ENCODE measurements at places on chromosomes 12 and 14.

GRCh38 chr12:66371982-66372381 lies 69.7 kb downstream of the HELB start:
- no peak for DNase-seq

DNA sequence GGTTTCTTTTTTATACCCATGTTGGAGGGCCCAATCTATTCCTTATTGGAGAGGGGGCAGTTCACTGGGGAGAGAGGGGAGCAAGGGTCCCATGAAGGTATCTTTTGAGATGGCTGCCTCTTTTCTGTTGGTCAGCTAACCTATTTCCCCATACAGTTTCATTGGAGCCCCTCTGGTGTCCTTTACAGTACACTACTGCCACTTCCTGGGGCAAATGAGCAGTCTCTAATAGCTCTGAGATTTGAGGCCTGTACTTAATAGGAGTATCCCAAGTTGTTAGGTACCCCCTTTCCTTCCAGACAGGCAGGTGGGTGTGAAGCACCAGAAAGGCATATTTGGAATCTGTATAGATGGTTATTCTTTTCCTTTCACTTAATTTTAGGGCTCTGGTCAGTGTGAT lies 41.3 kb upstream of the RNU6-8 start:
- no peak for DNase-seq

DNA sequence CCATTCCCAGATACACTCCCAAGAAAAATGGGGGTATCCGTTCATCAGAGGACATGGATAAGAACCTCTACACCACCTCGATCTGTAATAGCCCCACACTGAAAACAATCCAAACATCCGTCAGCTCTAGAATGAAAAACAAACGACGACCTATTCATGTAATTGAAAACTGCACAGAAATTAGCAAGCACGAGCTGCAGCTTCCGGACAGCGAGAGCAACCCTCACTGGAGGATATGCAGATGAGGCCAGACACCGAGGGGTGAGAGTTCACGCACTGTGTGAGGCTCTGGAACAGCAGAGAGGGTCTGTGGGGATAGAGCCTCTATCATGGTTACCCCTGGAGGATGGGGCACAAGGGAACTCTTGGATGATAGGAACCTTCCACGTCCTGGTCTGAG lies 143.9 kb upstream of the NCOR2 start:
- DNase-seq: no peak

- no peak for DNase-seq
These were observed 199.8 kb downstream of the TMX1 start for GRCh38 chr14:51439896-51440295.

DNA sequence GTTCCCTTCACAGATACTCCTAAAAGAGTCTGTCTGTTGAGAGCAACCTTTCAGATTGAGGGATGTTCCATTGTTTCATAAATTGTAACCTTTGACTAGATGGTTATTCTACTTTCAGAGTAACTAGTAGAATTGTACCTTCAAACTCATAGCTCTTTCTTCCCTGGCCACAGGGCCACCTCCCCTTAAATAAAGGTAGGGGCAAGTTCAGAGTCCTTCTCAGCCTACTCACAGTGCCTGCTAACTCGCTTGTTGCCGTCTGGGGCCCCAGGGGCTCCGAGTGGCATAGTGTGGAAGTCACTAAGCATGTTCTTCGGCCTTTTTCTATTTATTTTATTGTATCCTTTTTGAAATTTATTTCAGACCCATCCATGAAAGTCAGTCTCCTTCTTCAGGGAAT lies 250.4 kb downstream of the ALX1 start:
- no peak for DNase-seq

DNA sequence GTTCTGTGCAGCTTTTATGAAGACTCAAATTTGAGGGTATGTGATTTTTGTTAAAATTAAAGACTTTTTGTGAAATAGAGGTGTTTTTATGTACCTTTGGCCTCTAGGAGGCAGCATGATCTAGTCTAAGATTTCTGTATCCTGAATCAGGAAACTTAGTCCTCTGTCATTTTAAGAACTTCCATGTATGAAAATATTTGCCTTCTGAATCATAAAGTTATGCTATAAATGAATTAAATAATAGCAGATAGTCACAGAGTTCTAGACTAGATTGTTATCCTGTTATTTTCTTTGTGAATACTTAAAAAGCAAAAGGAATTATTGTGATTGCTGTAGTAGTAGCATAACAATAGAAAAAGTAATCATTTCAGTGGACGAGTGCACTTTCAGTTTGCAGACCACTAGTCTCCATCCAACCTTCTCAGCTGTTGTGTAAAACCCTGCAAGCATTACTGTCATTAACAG lies 56.3 kb downstream of the FGD4 start:
- no peak for DNase-seq

- DNase-seq: no peak
These were observed 25.8 kb downstream of the DACT1 start for GRCh38 chr14:58663494-58664111.

DNA sequence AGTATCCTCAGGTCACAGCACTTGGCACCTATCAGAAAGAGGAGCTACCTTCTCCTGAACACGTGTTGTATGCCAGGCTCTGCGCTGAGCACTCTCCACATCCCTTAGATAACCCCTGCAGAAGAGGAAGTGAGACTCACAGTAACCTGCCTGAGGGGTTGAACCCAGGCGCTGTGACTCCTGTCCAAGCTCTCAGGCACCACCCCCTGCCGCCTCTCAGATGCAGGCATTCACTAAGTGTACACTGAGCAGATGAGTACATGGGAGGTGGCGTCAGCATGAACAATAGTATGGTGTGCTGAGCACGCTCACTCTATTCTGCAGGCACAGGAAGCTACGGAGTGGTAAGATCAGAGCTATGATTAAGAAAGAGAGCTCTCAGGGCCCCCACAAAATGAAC lies 21.0 kb upstream of the RIC8B start:
- DNase-seq: peak; percentile 11

DNA sequence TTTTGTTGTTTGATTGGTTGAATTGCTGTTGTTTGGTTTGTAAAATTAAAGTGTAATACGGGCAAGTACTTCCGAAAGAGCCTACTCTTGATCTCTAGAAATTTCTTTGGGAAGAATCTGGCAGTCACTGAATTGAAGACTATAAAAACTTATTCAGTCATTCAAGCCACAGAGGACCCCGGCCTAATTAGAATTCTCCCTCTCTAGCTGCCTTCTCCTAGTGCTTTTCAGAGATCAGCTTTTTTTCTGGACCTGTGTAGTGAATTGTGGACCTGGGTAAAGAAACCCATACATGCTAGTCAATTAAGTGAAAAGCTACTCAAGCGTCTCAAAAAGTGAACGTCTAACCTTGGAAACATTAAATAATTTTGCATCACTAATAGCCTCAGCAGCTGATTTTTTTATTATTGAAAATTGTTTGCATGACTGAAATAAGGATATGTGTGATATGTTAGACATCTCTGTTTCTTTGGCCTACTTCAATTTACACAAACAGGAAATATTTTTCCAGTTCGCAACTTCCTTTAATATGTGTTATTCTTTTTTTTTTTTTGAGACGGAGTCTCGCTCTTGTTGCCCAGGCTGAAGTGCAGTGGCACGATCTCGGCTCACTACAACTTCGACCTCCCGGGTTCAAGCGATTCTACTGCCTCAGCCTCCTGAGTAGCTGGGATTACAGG lies 27.2 kb downstream of the EFCAB11 start:
- DNase-seq: no peak

GRCh38 chr14:104081951-104082464 lies 3.5 kb upstream of the ASPG start:
- no peak for DNase-seq

GRCh38 chr12:78725951-78726580 lies 138.5 kb upstream of the SYT1 start:
- no peak for DNase-seq

GRCh38 chr12:123897221-123897620 lies 75.4 kb downstream of the CCDC92 start:
- DNase-seq: no peak

DNA sequence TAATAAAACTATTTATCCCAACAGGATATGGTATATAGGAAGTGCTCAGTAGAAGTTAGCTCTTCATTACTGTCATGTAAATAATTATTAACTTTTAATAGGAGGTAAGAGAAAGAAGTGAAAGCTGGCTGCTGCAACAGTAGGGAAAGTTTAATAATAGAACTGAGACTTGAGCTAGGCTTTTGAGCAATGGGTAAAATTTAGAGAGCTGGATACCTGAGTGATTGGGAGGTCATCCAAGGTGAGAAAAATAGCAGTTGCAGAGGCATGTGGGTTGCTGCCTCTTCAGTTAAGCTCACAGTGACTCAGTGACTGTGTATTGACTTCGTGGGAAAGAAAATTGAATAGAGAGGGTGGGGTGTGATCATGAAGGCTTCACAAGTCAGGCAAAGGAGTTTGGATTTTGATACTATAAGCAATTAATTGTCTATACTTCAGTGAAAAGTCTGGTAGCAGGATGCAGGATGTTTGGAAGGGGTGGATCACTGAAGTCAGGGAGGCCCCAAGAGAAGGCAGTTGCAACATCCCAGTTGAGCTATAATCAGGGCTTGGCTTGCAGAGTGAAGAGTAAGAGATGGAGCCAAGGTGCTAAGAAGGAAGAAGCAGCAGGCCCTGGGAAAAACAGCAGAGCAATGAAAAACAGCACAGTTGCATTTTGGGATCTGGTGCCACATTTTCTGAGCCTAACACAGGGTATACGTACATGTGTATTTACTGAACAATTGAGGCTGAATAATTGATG lies 172.0 kb upstream of the FRMD6 start:
- DNase-seq: no peak

GRCh38 chr12:13443028-13443427 lies 246.5 kb downstream of the EMP1 start:
- no peak for DNase-seq

GRCh38 chr12:132336451-132337413 lies 7.3 kb upstream of the GALNT9 start:
- no peak for DNase-seq

- no peak for DNase-seq
These were observed 1.2 kb downstream of the HNRNPC start for GRCh38 chr14:21267886-21268616.

GRCh38 chr14:96274122-96274521 lies 18.1 kb downstream of the BDKRB1 start:
- DNase-seq: no peak

DNA sequence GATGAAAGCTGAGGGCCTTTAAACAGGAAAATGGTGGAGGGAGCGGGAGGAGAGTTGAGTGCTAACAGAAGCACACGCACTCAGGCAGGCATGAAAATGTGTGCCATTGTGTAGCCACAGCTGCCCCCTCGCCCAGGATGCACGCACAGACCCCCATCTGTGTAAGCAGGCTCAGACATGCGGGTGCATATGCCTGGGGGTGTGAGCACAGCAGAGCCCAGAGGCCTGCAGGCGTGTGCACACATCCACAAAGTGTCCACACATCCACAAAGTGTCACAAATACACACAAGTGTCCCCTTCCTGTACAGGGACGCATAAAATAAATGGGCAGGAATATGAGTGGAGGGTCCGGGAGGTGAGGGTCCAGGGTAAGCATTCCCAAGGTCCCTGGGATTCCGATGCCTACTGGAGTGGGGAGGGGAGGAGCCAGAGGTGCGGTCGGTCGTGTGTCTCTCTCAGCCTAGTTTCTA lies 805 bp upstream of the KRT7 start:
- DNase-seq: no peak

- no peak for DNase-seq
These were observed 1701.5 kb upstream of the FLRT2 start for GRCh38 chr14:83828406-83828805.

DNA sequence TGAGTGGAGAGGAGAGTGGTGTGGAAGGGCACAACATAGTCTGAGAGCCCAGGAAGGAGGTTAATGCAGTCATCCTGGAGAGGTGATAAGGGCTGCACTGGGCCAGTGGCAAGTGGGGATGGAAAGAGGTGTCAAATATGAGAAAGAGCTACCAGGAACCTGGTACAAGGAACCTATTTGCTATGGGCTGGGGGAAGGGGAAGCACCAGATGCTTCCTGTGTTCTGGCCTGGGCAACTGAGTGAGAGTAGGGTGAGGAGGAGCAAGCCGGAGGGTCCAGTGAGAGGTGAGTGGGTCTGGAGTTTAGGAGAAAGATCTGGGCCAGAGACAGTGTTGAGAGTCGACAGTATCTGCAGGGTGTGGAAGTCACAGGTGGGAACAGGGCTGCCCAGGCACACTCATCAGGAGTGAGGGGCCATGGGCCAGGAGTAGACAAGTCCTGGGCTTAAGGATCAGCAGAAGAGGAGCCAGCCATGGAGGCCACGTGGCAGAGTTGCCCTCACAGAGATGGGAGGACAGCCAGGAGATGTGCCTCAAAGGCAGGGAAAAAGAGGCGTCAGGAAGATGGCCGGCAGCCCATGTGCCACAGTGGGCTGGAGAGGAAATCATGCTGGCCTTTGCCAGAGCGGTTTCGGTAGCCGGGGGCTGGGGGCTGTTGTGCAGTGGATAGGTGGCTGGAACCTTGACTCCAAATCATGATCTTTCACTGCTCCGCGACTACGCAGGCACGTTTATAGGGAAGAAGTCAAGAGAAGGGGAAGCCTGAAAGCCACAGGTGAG lies 2.9 kb upstream of the AQP6 start:
- DNase-seq: no peak

- no peak for DNase-seq
These were observed 113.3 kb downstream of the PRKD1 start for GRCh38 chr14:29814156-29815015.

GRCh38 chr14:24219521-24219920 lies 3.7 kb upstream of the MDP1 start:
- no peak for DNase-seq

DNA sequence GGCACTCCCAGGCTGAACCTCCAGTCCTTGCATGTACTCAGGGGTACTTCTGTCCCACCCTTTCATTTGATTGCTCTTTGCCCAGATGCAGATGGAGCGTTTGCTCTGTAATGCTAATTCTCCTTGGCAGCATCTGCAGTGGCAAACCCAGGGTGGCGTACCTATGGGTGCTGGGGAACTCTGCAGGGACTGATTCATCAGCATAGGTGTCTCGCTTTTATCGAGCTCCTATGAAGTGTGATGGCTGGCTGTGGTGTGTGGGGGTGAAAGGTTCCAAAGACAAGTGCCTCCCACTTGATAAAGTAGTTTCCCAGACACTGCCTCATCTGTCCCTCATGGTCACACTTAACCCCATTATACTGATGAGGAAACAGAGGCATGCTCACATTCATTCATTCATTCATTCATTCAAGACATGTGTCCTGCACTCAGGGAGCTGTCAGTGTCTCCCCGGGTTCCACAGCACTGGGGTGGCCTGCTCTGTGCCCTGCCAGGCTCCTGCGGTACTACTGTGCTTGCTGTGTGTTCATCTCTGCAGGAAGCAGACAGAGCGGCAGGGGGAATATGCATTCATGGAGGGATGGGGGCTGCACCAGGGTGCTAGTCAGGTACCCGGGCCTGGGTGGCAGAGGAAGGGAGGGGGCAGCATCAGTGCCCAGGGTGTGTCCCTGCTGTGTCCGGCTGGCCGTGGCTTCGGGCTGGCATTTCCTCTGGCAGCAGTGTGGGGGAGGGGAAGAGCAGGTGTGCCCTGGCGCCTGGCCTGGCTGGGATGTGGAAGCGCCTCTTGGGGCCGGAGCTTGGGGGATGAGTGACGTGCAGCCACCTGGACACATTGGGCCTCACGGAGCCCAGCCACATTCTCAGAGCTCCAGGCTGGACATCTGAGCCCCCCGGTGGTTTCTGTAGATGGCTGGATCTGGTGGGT lies 110.9 kb downstream of the TSPAN9 start:
- DNase-seq: no peak

All from stimulated activated naive CD4-positive, alpha-beta T cell (primary cell).